ENCODE measurements at places on chromosomes 12 and 14.

DNA sequence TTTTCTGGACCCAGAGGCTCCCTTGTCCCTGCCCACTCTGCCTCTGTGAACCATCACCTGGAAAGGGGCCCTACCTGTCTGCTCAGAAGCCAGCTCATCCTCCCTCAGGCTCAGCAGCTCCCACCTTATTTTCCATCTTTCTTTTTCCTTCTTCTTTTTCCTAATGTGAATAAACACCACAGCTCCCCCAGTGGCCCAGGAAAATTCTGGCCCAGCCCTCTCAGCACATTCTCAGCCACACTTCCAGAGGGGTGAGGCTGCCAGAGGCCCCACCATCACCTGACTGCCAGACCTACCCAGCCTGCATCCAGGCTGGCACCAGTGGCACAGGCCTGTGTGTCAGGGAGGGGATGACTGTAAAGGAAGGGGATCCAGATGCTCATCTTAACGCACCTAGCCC, 23.0 kb downstream of the ZFHX2 start:
- DNase-seq: no peak

- no peak for DNase-seq
Measured at GRCh38 chr12:92466391-92467305, 236.1 kb upstream of the PLEKHG7 start.

GRCh38 chr12:53358836-53359419, 21.0 kb upstream of the SP1 start:
- DNase-seq: no peak

DNA sequence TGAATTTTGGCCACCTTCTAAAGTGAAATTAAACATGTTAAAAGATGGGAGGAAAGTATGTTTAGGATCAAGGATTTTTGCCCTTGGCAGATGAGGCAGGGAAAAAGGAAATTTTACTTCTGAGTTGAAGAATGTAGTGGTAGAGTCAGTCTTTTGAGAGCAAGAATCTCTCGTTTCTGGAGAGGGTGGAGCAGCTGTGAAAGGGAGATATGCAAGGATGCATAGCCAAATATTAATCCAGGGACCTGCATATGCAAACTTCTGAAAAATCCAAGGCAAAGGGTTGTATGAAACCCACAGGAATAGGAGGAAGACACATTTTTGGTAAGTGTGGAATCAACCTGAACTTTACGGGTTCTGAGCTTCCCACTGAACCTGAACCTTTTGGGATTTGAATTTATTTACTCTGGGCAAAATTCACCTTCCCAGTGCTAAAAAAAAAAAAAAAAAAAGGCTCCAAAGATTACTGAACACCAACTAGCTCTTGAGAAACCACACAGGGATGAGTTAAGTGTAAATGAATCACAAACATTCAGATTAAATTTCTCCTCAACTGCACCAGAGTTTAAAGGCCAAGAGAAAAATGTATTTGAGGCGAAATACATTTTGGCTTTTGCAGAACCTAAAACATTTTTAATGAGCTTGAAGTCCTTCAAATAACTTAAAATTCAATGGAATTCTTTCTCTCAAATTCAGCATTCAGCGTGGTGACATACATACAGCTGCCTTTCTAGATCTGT, 187.1 kb upstream of the CDKN3 start:
- no peak for DNase-seq

DNA sequence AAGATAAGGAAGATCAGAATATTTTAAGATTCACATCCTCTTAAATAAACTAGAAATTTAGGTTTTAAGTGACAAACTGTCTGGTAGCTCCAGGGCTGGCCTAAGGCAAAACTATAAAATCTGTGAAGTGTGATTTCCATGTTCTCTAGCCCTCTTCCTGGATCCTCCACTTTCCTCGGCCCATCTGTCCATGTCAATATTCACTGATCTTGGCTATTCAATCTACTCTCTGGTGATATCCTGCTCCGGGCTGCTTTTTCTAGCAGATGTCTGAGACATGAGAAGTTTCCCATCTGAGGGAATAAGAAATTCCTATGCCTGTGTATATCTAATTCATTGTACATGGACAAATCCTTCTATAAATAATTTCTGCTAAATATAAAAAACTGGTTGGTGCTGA, 500.4 kb downstream of the GALC start:
- no peak for DNase-seq

- DNase-seq: no peak
Measured at GRCh38 chr12:102811110-102811737, 105.8 kb downstream of the PAH start.

DNA sequence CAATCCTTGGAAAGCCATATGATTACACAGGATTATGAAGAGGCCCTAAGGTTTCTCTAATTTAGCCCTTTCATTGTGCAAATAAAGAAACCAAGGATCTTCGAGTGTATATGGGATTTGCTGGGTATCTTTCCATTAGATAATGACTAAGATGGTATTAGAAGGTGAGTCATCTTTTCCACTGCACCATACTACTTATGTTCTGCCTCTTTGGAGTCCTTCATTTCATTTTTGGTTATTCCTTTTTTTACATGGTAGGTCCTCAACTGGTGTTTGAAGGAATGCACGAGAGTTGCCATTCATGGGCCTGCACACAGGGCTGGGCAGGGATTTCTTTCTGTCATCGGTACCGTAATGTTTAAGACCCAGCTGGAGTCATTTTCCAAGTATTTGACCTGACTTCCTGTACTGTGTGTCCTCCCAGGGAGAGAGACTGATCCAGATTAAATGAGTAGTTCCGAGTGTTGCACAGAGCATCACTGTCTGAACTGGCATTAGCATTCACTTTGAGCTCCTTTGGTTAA, 85.7 kb downstream of the BORCS5 start:
- no peak for DNase-seq

DNA sequence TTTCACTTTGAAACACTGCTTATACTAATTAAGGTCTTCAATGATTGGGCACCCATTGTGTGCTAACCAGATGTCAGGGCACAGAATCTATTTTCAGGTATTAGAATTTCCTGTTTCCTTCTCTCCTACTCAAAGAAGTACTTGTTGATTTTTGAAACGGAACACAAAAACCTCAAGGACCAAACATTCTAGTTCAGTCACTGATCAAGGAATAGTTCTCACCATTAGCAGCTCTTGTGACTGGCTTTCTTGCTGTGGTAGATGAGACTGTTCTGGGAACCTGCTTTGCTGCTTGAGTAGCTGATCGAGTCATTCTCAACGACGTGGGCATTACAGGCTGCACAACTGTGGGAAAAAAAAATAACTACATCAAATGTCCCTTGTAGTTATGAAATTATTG, 11.0 kb downstream of the DLGAP5 start:
- DNase-seq: no peak

- DNase-seq: no peak
Measured at GRCh38 chr14:67725171-67725570, 23.5 kb downstream of the RDH12 start.

DNA sequence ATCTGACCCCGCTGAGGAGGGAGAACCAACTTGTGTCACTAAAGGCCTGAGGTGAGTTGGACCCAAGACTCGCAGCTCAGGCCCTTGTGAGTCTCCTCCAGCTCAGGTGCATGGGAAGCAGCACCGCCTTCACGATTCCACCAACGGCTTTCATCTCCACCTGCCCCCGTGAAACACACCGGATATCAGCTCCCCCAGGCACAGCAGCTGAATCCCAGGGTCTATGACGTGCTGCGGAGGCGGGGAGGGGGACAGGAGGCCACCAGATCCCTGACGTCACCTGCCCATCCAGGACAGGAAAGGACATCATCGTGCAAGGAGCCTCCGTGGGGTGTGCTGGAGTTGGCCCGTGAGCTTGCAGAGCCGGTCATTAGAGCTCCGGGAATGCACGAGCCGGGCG, 18.5 kb upstream of the SFSWAP start:
- no peak for DNase-seq

DNA sequence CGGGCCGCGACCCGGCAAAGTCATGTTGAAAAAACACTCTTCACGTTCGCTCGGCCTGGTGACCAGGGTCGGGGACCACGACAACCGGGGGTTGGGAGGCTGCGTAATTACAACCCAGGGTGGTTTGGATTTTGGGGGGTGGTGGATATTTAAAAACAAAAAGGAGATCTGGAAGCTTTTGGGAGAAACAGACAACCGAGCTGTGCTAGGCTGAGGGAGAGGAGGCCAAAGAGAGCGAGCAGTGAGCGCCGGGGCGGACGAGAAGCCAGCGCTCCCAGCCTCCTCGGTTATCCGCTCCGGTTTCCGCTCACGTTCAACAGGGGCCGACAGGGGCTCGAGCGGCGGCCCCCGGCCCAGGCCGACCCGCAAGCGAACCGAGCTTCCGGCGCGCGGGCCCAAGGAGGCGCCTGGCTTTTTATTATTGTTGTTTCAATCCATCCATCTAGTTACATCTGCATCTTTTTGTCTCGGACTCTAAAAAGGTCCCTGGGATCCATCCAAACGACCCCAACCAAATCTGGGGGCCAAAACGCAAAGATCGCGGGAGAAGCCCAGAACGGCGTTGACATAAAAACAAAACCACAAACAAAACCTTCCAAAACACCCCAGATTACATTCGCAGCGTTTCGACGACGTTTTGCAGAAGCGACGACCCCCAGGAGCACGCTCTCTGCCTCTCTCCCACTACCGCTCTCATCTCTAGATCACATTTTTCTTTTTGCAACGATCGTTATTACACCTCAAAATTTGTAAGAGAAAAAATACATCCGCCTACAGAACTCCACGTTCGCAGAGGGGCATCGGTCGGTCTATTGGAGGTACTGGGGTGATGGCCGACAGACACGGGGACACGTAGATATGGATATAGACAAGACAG, 771 bp downstream of the OTX2 start:
- DNase-seq: no peak

DNA sequence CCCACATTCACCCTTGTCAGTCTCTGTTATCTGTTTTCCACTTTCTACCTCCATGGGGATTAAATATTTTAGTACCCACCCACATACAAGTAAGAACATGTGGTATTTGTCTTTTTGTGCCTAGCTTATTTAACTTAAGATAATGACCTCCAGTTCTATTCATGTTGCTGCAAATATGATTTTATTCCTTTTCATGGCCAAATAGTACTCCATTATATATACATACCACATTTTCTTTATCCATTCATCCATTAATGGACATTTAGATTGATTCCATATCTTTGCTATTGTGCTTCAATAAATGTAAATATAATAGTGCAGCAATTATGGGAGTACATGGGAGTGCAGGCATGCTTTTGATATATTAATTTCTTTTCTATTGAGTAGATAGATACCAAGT, 185.8 kb downstream of the RPAP3 start:
- no peak for DNase-seq

DNA sequence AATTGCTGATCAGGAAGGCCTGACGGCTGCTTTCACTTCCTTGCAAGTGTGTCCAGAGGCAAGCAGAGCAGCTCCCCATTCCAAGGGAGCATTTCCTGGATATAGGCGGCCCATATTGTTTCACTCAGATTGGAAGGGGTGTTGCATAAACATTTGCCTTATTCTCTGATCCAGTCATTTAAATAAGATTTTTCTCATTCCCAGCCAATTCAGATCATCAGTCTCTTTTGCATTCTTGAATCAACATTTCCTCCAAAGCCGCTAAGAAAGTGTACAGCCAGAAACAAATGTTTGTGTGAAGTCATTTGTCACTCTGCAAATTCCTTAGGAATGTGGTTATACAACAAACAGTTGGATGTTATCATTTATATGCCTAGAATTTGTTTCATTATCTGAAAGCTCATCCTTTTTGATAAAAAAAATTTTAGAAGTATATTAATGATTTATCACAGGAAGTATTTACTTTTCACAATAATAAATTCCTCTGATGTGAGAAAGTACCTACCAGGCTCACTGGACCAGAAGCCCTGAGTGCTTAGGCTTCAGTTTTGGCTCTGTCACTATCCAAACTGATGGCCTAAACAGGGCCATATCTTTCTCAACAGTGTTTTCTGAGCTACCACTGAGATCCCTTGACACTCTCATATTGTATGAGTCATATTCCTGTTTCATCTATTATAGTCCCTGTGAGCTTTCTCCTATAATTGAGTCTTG, 379.6 kb downstream of the CCDC91 start:
- DNase-seq: no peak

DNA sequence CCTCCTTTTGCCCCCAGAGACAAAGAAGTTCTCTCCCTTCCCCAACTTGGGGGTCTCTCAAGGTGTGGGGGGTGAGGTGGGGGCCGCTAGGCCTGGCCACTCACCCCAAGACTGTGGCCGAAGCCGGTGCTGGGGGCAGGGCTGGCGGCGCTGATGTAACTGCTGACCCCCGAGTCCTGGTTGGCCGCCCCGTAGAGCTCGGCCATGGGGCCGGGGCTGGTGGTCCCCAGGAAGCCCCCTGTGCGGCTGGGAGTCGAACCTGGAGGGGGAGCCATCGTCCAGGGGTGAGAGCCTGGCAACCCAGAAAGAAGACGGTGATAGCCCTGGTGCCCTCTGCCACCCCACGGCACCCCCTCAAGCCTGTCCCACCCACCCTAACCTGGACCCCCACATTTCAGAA, 18.5 kb upstream of the PLA2G1B start:
- DNase-seq: no peak

DNA sequence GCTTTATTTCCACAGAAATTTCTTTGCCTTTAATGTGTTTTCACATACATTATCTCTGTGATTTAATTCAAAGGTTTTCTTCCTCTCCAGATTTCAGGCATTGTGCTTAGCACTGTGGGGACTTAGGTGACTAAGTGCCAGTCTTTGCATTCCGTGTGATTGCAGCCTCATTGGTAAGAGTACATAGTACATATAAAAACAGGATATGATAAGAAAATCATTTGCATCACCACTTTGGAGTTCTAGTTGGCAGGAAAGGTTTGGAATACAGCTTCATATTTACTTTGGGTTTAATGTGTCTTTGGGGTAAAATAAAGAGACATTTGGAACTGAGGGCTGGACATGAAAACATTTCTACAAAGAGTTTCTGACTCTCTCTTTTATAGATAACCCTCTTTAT, 37.8 kb upstream of the C12orf75 start:
- DNase-seq: no peak

DNA sequence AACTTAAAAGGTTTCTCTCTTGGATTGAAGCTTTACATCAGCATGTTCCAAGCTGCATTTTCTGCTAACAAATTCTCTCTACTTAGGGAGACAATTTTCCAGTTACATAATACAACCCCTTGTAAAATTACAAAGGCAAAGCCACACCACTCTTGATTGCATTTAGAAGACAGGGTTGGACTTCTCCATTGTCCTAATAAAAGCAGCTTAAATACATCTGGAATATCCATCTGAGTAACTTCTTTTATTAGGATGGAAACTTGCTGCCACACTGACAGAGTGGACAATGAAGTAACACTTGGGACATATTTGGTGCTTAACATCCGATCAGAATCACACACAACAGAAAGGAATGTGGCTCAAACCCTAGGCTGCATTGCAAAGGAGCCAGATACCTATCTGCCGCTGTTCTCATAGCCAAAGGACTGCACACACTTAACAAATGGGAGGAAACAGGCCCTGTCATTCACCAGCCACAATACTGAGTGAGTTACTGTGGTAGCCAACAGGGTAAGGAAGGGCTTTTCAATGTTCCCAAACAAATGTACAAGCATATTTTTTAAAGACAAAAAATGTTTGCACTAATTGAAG, 157.2 kb downstream of the PAX9 start:
- no peak for DNase-seq

DNA sequence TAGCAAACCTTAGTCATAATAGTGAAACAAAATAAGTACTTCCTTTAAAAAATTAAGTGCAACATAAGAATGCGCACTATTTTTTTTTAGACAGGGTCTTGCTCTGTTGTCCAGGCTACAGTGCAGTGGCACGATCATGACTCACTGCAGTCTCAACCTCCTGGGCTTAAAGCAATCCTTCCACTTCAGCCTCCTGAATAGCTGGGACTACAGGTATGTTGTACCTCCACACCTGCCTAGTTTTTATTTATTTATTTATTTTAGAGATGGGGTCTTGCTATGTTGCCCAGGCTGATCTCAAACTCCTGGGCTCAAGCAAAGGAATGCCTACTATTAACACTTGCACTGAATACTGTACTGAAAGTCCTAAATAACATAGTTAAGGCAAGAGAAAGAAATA, 93.8 kb downstream of the NUMB start:
- DNase-seq: no peak

Measured in cardiac septum (tissue), 1 donor.